ENCODE measurements at places on chromosomes 7 and 10.

- DNase-seq, result peak; percentile 72
Observed at GRCh38 chr10:12710594-12711349, 290.7 kb downstream of the CCDC3 start.

- DNase-seq, result no peak
Observed at GRCh38 chr10:109956454-109957091, 33.3 kb upstream of the XPNPEP1 start.

DNA sequence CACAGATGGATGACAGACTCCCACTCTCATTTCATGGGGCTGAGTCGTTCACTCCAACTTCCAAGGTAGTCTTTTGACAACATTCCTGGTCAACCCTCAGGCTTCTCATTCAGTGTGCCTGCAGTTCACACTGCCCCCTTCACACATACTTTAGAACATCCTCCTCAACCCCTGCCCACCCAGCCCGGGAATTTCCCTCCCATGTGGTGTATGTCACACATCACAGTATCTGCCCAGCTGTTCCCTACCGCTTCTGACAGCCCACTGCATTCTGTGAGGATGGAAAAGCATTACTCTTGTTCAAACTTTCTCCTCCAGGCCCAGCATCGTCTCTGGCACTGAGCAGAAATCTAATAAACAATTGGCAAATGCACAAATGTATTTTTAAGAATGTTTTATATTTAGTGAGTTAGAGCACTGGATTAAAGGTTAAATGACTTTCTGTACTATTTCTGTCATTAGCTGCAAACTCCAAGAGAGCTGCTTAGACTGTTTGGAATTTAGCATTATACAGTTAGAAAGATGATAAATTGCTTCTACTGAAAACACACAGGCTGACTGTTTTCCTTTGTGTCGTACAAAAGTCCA, 110.4 kb downstream of the SFMBT2 start:
- DNase-seq, result no peak

DNA sequence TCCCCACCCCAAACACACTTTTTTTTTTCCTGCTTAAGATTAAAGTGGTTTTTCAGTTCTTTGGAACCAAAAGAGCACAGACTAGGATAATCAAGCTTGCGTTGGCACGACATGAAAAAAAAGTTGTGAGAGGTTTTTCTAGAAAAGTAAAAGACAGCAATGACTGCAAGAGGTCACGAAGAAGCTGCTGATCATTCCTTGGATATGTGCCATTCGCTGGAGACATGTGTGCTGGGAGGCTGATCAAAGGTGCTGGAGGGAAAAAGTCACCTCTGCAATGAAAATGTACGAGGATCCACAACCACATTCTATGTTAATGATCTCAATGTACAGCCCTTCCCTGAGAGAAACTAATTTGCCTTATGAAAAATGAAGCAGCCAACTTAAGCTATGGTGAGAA, 5.4 kb downstream of the AKR1B1 start:
- DNase-seq, result no peak

GRCh38 chr10:119976421-119976820, 83.9 kb downstream of the SEC23IP start:
- no peak for DNase-seq
